ENCODE measurements at places on chromosomes 13 and 19.

- DNase-seq: no peak
Measured at GRCh38 chr13:43730642-43731041, 56.1 kb downstream of the ENOX1 start.

DNA sequence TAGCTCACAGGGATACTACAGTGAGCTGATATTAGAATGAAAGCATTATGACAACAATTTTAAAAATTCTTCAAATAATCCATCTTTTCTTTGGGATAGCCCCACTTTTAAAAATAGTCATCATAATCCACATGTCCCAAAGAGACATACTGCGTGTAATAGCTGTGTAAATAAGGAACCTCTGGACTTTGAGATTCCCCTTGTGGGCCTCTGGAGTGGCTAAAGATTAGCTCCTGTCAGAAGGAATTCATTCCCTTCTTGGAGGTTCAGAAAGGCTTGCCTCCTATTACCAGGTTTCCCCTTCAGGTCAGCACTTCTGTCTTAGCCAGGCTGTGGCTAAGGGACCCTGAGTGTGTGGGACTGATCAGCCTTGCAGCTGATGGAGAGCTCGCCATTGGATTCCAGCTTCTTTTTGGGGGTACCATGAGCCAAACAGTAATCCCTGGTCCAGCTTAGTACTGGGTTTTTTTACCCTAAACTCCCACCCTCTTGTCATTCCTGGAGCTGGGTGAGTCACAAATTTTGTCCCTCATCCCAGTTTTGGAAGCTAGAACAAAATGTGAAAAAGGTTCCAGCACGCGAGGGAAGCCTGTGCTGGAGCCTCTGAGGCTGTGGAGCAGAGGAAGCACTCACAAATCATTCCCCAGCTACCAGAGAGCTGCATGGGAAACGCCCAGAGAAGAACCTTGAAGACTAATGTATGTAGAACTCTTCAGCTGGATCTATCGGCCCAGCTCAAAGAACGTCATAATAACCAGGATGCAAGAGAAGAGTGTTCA is 96.7 kb downstream of the RNASEH2B start:
- DNase-seq: peak; percentile 92

DNA sequence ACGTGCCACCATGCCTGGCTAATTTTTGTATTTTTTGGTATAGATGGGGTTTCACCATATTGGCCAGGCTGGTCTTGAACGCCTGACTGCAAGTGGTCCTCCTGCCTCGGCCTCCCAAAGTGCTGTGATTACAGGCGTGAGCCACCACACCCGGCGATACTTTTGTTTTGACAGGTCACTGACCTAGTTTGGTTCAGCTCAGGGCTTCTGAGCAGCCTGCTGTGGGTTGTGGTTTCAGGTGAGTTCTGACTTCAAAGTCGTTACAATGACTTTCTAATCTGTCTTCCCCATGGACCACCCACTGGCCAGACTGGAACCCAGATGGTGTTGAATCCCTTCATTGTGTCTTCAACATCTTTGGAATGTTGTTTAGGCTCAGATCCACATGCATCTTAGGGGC is 73.8 kb downstream of the TRPM4 start:
- no peak for DNase-seq

DNA sequence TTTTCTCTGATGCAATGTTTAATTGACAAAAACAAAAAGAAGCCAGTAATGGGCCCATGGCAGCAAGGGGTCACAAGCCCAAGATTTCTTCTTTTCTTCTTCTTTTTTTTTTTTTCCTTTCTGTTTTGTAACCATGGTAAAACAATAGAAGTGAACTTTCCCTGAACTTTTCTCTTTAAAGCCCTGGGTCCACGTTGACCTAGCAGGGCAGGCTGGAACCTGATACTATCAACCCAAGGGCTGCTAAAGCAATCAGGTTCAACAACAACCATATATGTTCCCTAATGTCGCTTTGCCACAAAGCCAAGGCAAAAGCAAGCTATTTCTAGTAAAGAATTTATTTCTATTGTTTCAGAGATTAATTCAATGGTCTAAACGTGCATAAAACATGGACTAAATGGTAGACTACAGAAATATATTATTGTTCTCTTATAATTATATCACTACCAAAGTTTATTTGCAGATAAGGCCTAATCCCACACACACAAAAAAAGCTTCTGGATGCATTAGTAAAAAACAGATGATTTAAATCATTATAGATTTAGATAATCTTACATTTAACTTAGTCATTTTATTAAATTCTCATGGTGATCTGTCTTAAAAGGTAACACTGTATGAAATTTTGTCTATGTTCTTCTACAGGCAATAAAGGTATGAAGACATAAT is 153.9 kb downstream of the DACH1 start:
- no peak for DNase-seq

DNA sequence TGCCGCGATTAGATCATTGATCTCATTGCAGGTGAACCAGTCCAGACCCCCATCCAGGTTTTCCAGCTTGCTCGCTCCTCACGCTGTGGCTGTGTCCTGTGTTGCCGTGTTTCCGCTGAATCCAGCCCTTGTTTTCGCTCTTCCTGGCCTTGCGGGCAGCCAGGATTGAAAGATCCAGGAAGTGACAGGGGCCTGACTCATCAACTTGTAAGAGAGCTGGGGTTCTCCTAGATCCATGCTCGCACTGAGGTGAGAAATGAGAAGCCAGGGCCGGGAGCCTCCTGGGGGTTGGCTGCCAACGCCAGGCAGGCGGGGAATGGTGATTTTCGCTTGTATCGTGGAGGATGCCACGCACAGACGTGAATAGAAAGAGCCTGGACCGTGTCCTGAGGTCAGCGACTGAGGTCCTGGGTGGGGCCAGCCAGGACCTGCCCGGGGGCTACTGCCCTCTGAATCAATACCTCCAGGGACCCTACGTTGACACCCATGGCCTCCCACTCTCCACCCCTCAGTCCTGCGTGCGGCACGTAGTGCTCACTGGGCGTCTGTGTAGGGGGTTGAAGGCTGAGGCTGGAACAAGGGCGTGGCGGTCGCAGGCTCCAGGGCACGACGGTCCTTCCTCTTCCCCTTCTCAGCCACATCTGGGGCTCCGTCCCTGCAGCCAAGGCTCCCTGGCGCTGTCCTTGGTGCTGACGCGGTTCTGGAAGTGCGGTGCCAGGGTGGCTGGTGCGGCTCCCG is 7.3 kb upstream of the PTPRH start:
- DNase-seq: no peak

DNA sequence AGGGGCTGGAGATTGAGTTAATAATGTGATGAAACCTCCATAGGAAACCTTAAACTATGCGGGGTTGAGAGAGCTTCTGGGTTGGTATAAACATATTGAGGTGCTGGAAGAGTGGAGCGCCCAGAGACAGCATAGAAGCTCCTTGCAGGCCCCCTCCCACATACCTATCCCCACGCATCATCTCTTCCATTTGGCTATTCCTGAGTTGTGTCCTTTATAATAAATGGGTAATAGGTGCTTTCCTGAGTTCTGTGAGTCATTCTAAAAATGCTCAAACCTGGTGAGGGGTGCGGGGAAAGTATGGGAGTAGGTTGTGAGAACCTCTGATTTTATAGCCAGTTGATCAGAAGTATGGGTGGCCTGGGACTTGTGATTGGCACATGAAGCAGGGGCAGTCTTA is 14.6 kb downstream of the CCDC122 start:
- no peak for DNase-seq

- no peak for DNase-seq
Measured at GRCh38 chr13:52751196-52751595, 11.6 kb upstream of the CNMD start.

DNA sequence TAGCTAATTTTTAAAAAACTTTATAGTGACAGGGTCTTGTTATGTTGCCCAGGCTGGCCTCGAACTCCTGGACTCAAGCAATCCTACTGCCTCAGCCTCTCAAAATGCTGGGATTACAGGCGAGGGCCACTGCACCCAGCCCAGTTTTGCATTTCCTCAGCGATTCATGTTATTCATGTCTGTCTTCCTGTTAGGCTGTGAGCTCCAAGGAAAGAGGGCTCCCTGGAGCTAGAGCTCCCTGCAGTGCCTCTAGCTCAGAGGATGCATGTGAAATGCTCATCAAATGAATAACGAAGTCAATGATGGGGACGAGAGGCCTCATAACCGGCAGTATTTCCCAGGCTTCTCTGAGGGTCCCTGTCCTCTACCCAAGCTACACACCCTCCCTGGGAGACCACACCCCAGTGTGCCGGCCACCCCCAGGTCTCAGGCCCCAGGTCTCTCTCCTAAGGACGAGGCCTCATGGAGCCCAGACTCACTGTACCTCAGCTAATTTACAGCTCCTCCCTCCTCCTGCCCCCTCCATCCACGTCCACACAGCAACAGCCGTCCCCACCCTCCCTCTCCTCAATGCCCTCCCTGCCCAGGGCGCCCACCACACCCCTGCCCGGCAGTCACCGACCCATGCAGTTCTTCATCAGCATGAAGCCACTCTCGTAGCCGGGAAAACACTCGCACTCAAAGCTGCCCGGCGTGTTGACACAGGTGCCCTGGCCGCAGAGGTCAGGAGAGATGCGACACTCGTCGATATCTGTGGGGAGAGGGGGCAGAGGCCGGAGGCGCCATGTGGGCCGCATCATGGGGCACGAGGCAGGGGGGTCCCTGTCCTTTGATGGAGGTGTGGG is 28.5 kb downstream of the FBN3 start:
- DNase-seq: no peak

DNA sequence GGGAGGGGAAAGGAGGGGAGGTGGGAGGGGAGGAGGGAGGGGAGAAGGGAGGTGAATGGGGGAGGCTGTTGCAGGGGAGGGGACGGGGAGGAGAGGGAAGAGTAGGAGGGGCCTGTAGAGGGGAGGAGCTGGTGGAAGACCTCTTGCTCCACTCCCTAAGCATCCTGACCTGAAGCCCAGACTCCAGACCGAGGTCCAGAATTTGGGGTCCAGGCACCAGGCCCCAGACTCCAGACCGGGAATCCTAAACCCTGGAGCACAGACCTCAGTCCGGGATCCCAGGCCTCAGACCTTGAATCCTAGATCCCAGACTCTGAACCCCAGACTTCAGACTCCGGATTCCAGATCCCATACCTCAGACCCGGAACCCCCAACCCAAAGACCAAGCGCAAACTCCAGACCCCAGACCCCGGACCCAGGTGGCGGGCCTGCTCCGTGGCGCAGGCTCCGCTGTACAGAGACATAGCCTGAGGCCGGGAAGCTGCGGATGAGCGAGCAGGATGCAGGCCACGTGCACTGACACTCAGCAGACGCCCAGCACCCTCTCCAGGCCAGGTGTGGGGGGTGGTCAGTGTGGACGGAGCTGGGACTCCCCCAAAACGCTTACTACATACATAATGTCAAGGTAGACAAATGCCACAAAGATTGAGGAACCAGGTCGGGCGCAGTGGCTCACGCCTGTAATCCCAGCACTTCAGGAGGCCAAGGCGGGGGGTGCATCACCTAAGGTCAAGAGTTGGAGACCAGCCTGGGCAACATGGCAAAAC is 710 bp upstream of the BTBD2 start:
- DNase-seq: no peak

DNA sequence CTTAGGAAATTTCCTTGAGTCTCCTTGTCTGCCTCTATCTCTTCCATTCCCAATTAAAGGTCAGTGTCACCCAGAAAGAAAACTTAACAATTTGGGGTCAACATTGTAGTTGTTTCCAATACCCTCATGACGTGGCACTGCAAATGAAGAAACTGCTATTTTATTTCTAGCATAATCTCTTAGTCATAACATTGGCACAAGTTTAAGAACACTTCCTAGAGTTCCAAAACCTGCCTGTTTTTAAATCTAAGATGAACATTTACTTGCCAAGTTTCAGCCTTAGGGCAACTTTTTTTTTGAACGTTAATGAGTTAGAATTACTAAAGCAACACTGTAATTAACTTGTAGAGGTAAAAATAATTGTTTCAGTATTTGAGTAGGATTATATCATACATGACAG is 108.0 kb downstream of the LMO7 start:
- no peak for DNase-seq

DNA sequence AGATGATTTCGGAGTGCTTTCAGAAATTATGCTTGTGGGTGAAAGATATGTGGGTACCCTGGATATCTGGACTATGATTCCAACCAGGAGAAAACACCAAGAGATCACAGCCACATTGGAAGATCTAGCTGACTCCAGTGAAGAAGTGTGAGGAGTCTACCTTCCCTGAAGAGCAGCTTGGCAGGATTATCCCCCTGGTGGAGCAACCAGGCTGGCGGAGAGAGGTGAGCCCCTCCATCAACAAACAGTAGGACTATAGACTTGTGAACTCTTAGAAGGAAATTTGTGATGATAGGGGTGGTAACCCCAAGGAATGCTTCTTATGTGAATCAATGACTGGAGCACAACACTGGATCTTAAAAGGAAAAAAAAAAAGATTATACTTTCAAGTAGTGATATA is 47.8 kb upstream of the DIAPH3 start:
- DNase-seq: no peak

DNA sequence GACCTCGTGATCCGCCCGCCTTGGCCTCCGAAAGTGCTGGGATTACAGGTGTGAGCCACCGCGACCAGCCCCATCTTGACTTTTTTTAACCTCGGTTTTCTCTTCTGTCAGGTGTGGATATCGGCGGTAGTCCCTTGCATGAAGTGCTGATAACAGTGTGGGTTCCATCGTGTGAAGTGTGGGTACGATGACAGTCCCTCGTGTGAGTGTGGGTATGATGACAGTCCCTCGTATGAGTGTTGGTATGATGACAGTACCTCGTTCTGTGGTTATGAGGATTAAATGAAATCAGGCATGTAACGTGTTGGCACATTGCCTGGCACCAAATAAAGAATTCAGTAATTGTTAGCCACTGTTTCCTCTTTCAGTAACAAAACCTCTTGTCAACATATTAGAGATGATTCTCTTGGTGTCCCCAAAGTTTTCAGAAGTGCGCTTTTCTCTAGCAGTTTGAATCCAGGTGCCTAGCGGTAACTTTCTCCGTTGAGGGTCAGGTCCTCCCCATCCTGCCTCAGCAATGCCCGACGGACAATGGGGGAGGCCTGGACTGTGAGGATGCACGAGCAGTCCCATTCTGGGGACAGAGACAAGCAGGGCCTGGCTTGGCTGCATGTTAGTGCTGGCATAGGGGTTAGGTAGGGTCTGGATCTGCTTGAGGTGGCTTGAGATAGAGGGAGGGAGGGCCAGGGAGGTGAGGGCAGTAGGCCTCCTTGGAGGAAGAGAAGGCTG is 15.3 kb downstream of the GATAD2A start:
- DNase-seq: no peak

DNA sequence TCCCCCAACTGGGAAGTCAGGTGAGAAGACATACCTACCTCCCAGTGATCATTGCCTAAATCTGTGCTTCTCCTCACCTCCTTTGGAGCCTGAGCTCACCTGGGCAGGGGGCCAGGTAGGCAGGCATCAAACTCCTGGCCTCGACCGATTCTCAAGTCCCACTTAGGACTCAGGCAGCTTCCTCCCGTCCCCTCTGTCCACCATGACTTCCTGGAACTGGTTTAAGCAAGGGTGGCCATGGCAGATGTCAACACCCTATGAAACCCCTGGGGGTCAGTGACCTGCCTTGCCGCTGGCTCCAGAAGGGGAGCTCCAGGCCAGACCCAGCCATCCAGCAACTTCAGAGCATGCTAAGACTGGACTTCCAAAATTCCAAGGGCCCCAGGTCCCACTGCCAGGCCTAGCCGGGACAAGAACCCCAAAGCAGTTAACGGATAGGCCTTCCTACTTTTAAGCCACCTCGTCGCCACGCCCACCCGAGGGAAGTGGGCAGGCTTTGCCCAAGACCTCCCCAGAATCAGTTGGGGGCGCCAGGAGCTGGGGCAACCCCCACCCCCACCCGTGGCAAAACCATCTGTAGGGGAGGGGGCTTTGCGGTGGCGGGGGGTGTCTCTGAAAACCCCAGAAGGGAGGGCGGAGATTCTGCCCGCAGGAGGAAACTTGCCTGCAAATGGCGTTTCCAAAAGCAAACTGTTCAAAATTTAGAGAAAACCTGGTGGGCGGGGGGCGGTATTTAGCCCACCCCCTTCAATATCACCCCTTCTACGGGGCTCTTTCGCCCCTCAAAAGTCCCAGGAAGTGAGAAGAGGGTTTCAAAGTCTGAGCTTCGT is 657 bp downstream of the PLIN3 start:
- DNase-seq: no peak
